ENCODE measurements at places on chromosomes 1 and 21. TPM values are rescaled to one million over a fixed set of nuclear protein-coding genes. Genes with fewer than 3 reads are reported as not detected.

GUCA2A gene
- not detected for total RNA-seq

MYOG gene
- not detected for total RNA-seq

FTCD gene
- total RNA-seq = 1.5 TPM

PTAFR gene
- 52.8 TPM for total RNA-seq

SPSB1 gene
- total RNA-seq = 14.7 TPM

MROH9 gene
- 1.2 TPM for total RNA-seq

EFNA3 gene
- 1.0 TPM for total RNA-seq

C8A gene
- total RNA-seq = not detected
